ENCODE measurements at places on chromosomes 1 and 21.

GRCh38 chr1:4590756-4591155 lies 63.7 kb upstream of the AJAP1 start:
- DNase-seq = no peak

DNA sequence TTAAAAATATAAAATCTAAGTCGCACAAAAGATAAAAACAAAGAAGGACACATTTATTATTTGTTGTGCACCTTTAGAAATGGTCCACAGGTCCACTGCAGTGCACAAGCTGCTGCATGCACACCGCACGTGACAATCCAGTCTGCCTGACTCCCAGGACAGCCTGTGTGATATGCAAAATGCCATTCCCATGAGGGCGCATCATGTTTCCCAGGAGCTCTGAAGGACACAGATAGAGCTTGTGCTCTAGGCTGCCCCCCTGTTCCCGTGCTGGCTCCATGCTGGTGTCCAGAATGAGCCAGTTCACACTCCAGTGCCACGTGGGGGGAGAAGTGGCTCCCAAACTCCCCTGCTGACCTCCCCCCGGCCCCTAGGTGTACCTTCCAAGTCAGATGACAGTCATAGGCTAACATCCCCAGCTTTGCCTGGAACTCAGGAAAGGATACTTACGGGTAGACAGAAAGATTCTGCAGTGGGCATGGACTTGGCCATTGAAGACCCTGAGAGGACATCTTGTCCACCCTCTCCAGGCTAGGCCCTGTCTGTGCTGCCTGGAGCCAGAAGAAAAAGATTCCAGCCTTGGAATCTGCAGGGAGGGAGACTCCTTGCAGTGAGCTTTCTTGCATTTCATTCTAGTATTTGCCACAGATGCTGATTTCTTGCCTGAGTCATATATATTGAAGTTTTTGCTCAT lies 26.3 kb downstream of the RAB7B start:
- no peak for DNase-seq

GRCh38 chr1:206911064-206911663 lies 10.6 kb downstream of the FCMR start:
- DNase-seq = peak; percentile 48

DNA sequence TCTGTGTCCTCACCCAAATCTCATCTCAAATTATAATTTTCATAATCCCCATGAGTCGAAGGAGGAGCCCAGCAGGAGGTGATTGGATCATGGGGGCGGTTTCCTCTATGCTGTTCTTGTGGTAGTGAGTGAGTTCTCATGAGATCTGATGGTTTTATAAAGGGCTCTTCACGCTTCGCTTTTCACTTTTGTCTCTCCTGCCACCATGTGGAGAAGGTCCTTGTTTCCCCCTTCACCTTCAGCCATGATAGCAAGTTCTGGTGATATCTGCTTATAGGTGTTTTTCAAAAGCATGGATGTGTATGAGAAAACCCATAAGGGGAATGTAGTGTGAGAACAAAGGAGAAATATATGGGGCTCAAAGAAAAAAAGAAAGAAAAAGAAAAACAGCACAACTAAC lies 405.9 kb upstream of the RGS18 start:
- DNase-seq = no peak

- DNase-seq = no peak
Measured at GRCh38 chr1:230824551-230824918, 43.8 kb downstream of the C1orf198 start.

GRCh38 chr21:25885405-25885804 lies 150.6 kb downstream of the GABPA start:
- no peak for DNase-seq

DNA sequence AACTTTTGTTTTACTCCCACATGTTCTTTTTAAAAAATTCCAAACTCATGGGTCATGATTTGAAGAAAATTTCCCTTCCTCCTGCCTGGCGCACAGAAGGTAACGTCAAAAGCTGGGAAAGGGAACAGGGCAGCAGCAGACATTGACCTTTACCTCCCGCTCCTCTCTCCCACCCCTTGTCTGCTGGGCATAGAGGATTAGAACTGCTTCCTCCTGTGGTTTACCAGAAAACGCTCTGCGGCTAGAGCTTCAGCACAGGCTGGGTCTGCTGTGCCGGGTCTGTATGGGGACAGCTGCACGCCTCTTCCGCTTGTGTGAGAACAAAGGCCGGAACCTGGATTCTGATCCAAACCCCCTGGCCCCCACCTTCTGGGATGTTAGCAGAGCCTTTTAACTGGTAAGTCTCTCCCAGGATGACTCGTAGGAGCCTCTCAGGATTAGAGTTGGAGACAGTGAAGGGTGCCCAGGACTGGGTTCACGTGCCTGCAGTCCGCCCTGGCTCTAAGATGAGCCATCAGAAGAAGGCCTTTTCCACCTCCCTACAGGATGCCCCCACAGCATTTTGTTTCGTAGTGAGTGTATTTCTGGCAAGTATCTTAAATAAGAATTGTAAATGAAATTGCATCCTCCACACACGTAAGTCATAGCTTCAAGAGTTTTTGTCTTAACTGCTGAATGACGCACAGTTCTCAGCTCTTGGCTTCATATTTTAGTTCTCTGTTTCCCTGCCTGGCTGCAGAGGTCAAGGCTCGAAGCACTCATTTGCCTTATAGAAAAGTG lies 5.2 kb downstream of the H6PD start:
- peak; percentile 40 for DNase-seq

GRCh38 chr1:183926983-183927382 lies 110.5 kb downstream of the COLGALT2 start:
- DNase-seq = no peak

DNA sequence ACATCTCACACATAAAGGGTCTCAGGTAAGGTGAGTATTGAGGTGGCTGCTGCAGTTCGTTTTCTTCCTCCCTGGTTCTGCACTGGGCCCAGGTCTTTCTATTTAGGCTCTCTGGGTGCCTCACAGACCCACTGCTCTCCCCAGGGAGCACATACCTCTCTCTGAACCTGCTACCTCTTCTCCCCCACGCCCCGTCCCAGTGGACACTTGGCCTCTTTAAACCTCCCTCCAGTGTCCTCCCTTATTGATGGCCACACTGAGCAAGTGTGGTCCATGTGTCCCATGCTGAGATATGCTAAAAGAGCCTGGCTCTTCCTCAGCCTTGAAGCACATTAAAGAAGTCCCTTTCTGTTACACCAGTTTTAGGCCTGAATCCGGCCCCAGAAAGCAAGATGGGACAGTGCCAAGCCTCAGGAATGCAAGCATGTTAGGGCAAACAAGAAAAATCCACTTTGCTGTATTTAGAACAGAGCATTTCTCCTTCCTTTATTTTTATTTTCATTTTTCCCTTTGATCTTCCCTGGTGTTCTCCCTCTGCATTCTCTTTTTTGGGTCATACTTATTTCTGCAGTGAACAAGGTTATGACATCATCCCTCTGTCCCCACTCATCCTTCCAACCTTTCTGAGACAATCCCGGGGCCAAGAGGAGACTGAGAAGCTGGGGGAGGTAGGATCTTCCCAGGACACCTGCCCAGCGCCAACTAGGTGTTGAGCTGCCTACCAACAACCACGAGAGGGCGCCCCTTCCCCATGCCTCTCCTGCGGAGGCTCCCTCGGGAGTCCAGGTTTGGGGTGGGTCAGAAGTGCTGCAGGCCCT lies 5.0 kb upstream of the CHI3L2 start:
- DNase-seq = peak; percentile 54

GRCh38 chr1:63779338-63780211 lies 5.8 kb downstream of the ROR1 start:
- no peak for DNase-seq

DNA sequence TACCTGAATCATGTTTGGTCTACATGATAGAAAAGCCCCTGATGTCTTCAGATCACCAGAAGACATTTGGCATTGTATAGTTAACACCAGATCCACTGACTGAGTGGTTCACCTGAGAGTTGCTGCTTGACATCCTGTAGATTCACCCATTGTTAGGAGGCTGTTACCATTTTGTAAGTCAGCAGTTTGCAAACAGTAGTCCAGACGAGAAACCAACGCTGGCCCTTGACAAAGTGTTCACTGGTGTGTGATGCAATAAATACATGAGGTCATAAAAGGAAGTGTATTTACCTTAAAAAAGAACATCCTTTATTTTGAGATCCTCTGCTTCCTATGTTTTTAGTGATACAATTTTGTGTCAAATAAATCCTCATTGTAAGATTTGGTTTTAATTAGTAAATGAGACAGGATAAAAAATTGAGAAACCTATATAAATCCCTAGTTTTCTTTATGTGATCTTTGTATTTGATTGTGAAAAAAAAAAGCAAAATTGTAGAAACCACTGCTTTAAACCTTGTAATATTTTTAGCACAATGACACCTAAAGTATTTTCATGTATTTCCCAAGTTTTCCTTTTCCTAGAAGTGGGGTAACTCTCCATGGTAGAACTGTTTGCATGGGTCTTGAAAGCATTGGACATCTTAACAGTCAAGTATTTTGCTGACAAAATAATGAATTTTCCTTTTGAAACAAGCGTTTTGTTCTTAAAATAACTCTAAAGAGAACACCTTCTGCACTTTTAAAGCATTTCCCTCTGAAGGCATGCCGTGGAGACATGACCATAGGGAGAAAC lies 204.3 kb downstream of the FGGY start:
- no peak for DNase-seq

DNA sequence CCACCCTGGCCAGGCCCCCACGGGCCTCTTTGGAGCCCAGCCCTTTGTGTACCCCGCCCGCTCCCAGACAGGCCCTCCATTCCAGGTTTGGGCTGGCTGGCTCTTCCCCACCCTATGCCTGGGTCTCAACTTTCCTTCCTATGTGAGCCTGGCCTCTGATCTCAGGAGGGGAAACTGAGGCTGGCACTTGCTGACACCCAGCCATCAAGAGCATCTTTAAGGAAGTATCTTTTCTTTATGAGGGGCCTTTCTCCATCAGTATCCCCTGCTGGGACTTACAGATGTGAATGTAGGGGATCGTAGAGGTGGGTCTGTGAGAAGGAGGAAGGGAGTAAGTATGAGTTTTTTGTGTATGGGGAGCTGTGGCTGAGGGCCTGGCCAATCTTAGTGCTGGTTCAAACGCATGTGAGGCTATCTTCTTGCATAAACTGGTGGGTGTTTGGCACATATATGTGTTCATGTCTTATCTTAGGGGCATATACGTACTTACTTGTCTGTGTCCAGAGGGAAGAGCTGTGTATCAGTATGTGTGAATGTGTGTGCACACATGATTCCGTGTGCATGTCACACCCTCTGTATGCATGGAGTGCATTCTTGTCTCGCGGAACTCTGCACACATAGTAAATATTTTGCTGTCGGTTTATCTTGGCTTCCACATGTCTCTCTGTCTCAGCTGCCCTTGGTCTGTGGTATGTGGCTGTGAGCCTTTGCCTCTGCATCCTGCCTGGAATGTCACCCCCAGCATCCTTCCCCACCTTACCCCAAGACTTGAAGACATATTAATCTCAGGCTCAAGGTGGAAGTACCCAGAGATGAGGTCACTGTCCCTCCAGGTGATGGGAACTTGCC lies 5.4 kb downstream of the NECTIN4 start:
- DNase-seq = no peak

DNA sequence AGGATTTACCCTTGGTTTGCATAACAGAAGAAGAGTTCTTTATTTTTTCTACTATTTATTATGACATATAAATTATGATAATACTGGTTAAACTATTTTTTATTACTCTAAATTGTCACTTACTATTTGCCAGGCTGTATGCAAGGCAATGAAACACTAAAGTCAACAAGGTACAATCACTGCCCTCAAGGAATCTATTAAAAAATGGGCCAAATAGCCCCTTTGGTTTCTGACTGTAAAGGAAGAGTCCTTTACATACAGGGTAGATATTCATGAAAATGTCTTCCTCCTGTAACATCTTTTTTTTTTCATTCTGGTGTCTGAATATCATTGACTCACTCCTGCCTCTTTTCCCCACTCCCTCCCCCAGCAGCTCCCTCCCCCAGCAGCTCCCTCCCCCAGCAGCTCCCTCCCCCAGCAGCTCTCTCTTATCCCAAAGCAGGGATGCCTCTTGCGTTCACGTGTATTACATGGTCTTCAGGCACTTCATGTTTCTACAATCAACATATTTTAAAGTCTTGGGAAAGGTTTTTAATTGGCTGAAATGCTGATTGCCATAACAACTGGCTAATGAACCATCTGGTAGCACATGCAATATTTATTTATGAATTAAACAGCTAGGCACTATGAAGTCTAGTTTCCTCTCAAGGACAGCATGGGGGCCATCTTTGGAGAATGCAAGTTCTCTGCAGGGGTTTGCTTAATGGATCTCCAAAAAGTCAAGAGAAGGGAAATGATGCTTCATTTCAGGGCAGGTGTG lies 400.4 kb upstream of the PLXNA2 start:
- no peak for DNase-seq

DNA sequence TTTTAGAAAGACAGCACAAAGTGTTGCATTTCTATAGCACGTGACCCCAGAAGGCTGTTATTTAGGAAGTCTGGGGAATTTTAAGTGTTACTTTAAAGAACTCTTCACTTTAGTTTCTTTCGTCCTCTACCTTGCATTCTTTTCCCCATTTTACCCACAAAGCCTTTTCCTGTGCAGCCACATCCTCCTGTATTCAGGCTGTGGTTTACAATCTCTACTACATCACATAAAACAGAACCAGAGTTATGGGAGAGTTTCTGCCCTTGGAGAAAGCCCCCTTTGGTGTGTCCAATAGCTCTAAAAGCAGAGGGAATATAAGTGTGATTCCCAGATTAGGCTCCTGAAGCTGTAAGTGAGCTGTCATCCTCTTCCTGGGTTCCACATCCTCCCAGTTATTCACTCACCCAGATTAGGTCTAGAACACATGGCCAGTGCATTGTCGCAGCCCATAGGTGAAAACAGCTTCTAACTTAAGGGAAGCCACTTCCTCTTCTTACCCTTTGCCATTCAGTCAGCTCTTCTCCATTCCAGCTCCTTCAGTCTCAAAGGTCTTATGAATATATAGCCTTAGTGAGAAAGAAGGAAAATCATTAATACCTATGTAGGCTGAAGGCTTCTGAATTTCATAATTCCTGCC lies 171.1 kb downstream of the PIGK start:
- DNase-seq = no peak

DNA sequence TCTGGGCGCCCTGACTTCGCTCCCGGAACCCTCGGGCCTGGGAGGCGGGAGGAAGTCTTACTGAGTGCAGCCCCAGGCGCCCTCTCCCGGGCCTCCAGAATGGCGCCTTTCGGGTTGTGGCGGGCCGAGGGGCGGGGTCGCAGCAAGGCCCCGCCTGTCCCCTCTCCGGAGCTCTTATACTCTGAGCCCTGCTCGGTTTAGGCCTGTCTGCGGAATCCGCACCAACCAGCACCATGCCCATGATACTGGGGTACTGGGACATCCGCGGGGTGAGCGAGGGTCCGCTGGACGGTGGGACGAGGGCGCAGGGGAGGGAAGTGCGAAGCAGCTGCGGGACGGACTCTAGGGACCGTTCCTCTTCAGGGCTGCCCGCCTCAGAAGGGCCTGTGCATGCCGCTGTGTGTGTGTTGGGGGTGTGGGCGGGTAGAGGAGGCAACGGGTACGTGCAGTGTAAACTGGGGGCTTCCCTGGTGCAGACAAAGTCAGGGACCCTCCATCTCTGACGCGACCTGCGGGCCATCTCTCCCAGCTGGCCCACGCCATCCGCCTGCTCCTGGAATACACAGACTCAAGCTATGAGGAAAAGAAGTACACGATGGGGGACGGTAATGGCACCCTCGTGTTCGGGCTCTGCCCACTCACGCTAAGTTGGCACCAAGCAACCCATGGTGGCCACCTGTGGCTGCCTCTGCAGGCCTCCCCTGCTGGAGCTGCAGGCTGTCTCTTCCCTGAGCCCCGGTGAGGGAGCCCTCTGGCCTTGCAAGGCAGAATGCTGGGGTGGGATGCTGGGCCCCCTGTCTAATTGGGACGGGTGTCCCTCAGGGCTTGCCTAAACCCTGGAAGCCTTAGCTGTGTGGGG lies at the start of gene GSTM1:
GSTM1 (plus strand) TSS at position 177 of the 859 bp plus-strand sequence; CDS start at position 234, 57 bp downstream.
- no peak for DNase-seq
